ENCODE measurements at places on chromosomes 7 and 10. TPM values are rescaled to one million over a fixed set of nuclear protein-coding genes. Genes with fewer than 3 reads are reported as not detected.

The TBXAS1 gene
- total RNA-seq, result not detected

The STEAP1B gene
- total RNA-seq, result 0.17 TPM

The GPR37 gene
- 0.85 TPM for total RNA-seq

The TAS2R3 gene
- total RNA-seq, result 2.8 TPM

The SFMBT2 gene
- 1.1 TPM for total RNA-seq

The GOLGA7B gene
- total RNA-seq, result 0.50 TPM

The CADPS2 gene
- 7.3 TPM for total RNA-seq

The ENO4 gene
- total RNA-seq, result not detected

The CYP2E1 gene
- 0.17 TPM for total RNA-seq

The GRID2IP gene
- not detected for total RNA-seq

The PDIA4 gene
- total RNA-seq, result 183 TPM

The ATP6V0E2 gene
- total RNA-seq, result 4.4 TPM

The GBX1 gene
- not detected for total RNA-seq
